ENCODE measurements at places on chromosomes 4 and X. TPM values are rescaled to one million over a fixed set of nuclear protein-coding genes. Genes with fewer than 3 reads are reported as not detected.

Gene CPLX1
- total RNA-seq = 0.30 TPM

Gene UGT2B17
- total RNA-seq = not detected

Gene FAM47E
- 2.1 TPM for total RNA-seq

Gene GC
- not detected for total RNA-seq

DNA sequence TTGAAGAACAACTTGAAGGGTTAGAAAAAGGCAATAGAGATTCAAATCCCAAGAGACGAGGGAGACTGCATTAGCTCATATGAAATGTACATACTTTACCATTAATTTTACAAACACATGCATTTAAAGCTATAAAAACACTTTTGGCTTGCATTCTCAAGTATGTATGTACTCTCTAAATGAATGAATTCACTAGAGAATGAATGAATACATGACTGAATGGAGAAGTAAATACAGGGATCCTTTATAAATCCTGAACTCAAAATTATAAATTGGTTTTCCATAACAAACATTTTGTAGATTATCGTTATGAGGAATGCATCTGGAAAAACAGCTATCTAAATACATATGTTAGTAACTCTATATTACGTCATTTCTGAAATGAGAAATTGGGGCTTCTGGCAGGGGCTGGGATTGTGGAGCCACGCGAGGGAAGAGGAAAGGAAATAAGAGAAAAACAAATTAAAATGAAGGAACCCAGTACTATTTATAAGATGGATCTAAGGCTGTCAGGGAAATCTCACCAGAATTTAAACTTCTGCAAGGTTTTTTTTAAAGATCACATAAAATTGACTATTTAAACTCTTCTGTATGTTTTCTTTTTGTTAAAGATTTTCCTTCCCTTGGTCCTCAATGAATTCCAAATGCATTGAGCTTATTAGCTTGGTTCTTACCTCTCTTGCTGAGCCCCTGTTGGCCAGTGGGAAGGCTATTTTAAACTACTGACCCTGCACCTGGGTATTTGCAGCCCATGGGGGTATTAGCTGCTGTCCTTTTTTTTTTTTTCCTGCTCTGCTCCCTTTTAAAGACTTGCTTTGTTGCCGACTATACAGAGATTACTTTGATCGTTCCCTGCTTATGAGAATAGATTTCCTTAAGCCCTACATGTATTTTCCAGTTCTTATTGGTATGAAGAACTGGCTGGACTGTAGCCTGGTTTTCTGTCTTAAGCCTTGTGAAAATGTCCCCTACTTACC is 207.8 kb downstream of the ADGRL3 start:
- DNase-seq = peak; percentile 34

Gene SLC25A6
- total RNA-seq = 126 TPM

DNA sequence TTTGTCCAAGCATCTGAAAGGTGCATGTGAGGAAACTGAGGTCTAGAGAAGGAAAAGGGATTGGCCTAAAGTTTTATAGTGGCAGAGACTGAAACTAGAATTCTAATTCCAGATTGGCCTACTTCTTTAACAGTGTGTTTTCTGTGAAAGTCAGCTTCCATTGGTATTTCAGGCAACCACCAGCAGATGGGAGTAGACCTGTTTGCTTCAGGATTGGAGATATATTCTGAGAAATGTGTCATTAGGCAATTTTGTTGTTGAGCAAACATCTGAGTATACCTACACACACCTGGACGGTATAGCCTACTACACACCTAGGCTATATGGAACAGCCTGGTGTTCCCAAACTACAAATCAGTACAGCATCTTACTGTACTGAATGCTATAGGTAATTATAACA is 207.3 kb upstream of the RADX start:
- DNase-seq = no peak

DNA sequence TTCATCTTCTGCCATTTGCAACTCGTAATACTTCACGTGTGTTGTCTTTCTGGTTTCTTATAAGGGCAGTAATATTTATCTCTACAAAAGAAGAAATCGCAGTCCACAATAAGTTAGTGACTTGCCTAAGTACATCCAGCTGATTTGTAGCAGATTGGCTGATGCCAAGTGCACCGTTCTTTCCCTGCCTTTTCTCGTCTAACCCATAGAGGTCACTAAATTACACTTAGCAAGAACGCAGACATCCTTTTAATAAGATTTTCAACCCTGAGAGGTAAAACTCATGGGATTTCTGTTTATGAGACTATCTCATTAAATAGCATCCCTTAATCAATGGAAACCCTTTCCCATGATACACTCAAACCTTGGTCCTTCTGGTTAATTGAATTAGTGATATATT is 408.6 kb upstream of the ACTRT1 start:
- DNase-seq = no peak

- no peak for DNase-seq
Measured at GRCh38 chr4:95550115-95550987, 1.6 kb upstream of the UNC5C start.

Data from skin of body (tissue), 3 donors.